AG10803 (cell line): ENCODE measurements at places on chromosomes 7 and 10.

DNA sequence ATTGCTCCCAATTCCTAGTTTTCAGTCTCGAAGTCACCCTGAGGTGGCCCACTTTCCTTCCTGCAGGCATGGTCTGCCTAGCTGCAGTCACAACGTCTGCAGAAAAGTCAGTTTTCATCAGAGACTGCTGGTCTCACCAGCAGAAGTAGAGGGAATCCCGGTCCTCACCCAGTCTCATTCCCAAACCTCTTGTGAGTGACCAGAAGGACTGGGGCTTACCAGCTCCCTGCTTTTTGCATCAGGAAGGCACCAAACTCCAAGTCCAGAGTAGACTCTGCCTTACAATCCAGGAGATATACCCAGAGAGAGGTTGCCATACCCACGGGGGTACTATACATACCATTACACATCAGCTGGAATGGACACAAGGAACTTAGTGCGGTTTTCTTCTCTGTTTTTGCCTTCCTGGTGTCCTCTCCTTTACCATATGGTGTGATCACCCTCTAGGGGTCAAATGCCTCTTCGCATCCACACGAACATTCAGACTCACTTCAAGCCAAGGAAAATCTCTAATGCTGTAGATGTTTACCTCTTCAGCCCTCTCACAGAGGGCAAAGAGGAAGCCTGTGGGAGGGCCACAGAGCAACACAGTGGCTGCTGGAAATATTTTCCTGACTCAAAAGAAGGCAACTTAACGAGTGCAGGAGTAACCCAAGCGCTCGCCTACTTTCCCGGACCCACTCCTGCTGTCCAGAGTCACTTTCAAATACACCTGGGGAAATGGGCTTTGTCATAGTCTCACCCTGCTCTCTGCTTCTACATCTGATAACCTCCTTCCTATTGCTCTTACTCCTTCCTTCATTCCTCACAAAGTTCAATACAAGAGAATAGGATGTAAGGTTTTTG lies 220.9 kb downstream of the C7orf25 start:
- peak; percentile 71 for DNase-seq

DNA sequence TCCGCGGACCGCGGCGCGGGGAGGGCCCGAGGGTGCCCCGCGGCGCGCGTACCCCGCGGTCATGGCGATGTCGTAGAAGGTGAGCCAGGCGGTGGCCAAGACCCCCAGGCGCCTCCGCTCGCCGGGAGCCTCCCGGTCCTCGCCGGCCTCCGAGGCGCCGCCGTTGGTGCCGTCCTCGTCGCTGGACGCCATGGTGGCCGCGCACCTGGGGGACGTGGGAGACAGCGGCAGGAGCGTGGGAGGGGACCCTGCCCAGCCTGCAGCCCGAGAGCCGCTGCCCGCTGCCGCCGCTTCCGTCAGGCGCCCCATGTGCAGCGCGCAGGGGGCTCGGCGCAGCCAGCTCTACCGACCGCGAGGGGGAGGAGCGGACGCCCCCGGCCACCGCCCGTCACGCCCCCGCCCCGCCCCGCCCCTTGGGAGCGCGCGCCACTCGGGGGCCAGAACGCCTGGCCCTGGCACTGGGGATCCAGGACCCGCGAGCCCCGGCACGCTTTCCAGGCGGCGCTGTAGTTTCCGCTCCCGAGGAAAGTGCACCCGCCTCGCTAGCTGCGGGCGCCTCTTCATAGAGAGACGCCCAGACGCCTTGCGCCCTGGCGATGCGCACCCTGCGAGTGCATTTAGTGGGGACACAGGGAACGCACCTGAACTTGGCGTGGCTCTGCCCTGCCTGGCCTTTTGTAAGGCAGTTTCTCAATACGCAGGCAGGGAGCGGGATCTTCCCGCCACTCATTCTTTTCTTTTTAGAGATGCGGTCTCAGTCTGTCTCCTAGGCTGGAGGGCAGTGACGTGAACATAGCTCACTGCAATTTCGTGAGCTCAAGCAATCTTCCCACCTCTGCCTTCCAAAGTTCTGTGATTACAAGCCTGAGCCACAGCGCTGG lies at the start of gene HACD1:
HACD1 (minus strand) TSS at position 344 of the 881 bp plus-strand sequence; CDS start at position 309, 35 bp downstream.
- peak; percentile 57 for DNase-seq

DNA sequence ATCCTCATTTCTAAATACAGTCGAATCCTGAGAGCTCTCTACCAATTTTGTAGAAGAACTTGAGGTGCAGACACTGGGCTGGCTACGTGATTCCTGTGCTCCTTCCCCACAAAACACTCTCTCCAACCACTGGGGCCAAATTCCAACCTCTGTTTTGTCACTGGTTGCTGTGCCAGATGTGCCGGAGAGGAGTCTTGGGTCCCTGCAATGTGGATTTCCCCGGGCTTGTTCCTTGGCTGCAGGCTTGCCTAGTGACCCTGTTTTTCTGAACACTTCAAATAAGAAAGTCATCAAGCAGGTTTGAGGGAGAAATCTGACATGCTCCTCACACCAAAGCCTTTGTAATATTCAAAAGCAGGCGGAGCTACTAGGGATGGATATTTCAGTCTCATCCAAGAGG lies 44.4 kb upstream of the AGBL3 start:
- peak; percentile 42 for DNase-seq

DNA sequence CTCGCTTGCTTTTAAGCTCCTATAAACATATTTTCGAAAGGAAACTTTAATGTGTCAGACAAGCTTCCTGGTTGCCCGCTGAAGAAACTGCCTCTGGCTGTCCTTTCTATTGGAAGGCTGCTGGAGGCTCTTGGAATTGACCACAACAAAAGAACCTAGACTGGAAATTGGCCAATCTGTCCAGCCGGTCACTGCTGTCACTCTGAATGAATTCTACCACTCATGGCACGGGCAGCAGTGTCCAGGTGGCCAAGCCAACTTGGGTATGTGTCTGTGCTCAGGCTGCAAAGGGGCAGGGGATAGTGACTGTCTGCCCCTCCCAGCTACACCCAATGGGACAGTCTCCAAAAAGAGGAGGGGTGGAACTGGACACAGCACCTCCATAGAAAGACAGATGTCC lies 57.6 kb downstream of the CDH23 start:
- DNase-seq, result no peak

GRCh38 chr7:38318803-38319416 lies 45.5 kb upstream of the TARP start:
- peak; percentile 82 for DNase-seq

GRCh38 chr10:96712662-96713271 lies 7.5 kb downstream of the PIK3AP1 start:
- DNase-seq, result no peak

- DNase-seq, result no peak
These were observed 67.1 kb downstream of the BMPR1A start for GRCh38 chr10:86823565-86823964.

GRCh38 chr7:92835851-92836488 lies 403 bp downstream of the CDK6 start:
- DNase-seq, result peak; percentile 29

- DNase-seq, result no peak
These were observed 92.6 kb downstream of the PTPRE start for GRCh38 chr10:127999297-128000129.

DNA sequence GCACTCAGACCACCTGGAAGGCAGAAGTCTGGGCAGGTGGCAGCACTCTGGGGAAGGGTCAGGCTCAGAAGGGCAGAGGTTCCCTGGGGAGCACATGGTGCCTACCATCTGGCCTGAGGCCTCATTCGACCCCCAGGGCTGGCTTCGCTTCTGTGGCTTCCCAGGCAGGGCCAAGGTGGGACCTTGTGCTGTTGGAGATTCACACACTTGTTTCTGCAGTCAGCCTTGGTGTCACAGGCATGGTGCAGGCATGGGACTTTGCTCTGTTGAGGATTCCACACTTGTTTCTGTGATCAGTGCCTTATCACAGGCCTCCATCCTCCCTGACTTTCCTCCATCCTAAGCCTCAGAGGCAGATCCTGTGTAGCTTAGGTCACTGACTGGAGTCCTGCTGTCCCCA lies 11.3 kb upstream of the FAM241B start:
- no peak for DNase-seq

DNA sequence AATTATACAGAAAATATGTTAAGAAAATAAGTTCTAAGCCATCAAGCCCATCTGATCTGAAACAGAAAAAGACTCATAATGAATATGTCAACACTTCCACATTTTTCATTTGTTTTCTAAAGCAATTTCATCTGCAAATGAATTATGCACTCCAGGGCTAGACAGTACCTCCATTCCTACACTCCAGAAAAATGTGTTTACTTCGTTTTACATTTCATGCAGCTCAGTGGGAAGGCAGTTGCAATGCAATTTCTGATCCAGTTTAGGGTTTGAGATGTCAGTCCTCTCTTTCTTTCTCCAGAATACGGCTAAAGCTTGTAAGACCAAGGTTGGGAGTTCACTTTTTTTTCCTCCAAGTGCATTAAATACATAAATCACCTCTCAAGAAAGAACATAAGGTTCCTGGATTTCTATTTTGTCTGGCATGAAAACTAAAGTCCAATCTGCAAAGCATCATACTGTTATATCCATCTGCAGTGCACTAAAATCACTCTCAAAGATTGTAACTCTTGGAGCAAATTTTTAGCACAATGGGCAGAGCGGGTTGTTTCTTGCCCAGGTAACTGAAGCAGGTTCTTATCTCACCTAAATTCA lies 348.8 kb upstream of the C7orf33 start:
- DNase-seq, result no peak

DNA sequence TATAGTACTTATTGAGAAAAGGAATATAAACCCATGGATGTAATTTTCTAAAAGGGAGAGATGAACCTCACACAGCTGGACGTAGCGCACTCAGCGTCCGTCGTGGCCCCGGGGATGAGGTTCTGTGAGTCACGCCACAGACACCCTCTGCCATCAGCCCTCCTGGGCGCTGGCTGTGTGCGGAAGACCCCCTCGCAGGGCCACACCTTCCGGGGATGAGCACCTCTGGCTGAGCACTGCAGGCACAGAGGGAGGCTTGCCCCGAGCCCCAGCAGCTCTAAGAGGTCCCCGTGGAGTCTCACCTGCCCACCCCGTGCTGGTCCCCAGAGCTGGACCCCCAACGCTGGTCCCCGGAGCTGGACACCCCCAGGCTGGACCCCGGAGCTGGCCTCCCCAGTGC lies 215.8 kb downstream of the PTPRN2 start:
- no peak for DNase-seq

GRCh38 chr7:75727881-75728593 lies 10.7 kb downstream of the HIP1 start:
- DNase-seq, result peak; percentile 67

DNA sequence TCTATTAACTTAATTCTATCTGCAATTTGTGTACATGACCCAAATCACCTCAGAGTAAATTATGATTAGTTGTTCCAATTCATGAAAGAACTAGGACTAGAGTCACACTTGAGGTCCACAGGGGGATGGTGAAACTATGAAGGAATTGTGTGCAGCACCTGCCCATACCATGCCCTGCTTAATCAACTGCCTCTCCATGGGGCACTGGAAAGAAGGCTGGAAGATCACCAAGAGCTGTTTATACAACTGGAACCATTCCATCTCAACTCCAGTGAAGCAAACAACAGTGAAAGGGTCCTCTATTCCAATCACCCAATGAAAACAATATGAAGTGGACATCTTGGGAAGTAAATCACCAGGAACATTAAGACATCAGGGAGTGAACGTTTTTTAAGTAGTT lies 98.7 kb upstream of the SEMA3D start:
- no peak for DNase-seq

GRCh38 chr10:59057345-59057744 lies 119.1 kb upstream of the PHYHIPL start:
- no peak for DNase-seq

DNA sequence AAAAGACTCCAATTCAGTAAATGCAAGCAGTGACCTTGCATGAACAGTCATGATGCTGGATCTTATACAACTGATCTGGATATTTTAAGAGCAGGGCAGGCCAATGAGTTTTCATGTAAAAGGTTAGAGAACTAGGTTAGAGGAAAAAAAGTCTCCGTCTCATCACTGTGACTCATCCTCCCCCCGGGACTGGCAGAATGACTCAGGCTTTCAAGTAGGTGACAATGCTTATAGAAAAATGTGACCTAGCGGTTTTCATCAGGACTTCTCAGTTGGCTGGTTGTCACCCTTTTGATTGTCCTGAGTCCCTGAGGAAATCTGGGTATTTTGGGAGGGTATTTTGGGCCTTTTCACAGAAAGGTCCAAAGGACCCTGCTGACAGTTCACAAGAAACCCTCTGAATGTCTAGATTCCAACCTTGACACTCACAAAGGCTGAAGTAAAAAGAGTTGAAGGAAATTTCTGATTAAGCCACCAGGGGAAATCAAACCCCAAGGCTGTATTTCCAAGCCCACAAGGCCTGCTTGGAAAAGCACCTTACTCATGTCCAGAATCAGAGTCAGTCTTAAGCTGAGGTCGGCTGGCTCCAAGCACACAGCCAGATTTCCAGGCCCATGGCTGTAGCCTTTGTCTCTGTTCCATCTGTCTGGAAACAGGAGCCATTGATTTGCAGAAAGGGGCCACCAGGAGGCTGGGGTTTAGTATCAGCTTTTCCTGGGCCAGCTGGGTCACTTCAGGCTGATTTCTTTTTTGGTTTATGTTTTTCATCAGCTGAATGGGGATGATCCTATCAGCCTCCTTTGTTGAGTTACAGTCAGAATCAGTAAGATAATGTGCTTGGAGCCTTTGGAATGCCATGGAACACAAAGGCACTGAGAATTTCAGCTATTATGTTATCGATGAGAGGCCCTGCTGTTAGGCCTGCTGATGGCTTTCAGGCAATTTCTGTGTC lies 226.4 kb upstream of the HABP2 start:
- DNase-seq, result peak; percentile 88

- no peak for DNase-seq
These were observed at the start of gene ABCC2 for GRCh38 chr10:99782447-99783286. Gene ABCC2, plus strand, starts transcription at chr10:99782640. Its CDS starts 205 bp downstream, at chr10:99782845.

GRCh38 chr10:111018021-111018420 lies 58.8 kb upstream of the ADRA2A start:
- peak; percentile 20 for DNase-seq

- no peak for DNase-seq
These were observed 108.2 kb downstream of the COL26A1 start for GRCh38 chr7:101470668-101471487.

DNA sequence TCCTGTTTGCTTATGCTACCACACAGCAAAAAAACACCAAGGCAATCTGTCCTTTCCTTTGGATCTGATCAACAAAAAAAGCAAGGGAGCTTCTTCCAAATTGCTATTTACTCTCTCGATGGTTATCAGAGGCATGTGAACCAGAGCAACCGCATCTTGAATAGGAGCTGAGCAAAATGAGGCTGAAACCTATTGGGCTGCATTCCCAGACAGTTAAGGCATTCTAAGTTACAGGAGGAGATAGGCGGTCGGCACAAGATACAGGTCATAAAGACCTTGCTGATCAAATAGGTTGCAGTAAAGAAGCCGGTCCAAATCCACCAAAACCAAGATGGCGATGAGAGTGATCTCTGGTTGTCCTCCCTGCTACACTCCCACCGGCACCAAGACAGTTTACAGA lies 76.8 kb upstream of the FRMD4A start:
- DNase-seq, result no peak
